ENCODE measurements at places on chromosomes 7 and 10. TPM values are rescaled to one million over a fixed set of nuclear protein-coding genes. Genes with fewer than 3 reads are reported as not detected.

The LRRC18 gene
- not detected for total RNA-seq

The SPDYE1 gene
- not detected for total RNA-seq

The LRRD1 gene
- total RNA-seq: 0.30 TPM

The KDM7A gene
- 15.4 TPM for total RNA-seq

The SEPTIN7 gene
- total RNA-seq: 155 TPM

The MYOZ1 gene
- 51.0 TPM for total RNA-seq

The DLG5 gene
- total RNA-seq: 20.4 TPM

The TSPAN12 gene
- 55.8 TPM for total RNA-seq

The CCDC126 gene
- 9.4 TPM for total RNA-seq

The IDI2 gene
- 0.24 TPM for total RNA-seq

The CYP3A4 gene
- not detected for total RNA-seq

The ZNF365 gene
- total RNA-seq: 3.6 TPM

The GIMAP1 gene
- total RNA-seq: 5.6 TPM

The RAB19 gene
- total RNA-seq: not detected

The GNG11 gene
- total RNA-seq: 18.2 TPM

The TMEM270 gene
- total RNA-seq: not detected

The WEE2 gene
- total RNA-seq: not detected

The MOGAT3 gene
- not detected for total RNA-seq

The ZPBP gene
- not detected for total RNA-seq

The RBP3 gene
- not detected for total RNA-seq

The SPDYE9 gene
- not detected for total RNA-seq

The ZMYND11 gene
- 61.1 TPM for total RNA-seq

The NAMPT gene
- total RNA-seq: 194 TPM

The COL26A1 gene
- total RNA-seq: not detected

The CYP2C19 gene
- not detected for total RNA-seq

The PNLIPRP2 gene
- not detected for total RNA-seq

The HOXA5 gene
- 0.96 TPM for total RNA-seq

The MET gene
- total RNA-seq: 17.5 TPM

The AGMO gene
- 0.48 TPM for total RNA-seq

The PSD gene
- total RNA-seq: 2.2 TPM

The IFIT1B gene
- total RNA-seq: not detected

The CYP3A7 gene
- total RNA-seq: 2.0 TPM

The CNPY1 gene
- not detected for total RNA-seq

The C7orf57 gene
- total RNA-seq: not detected

The TYW1B gene
- 3.5 TPM for total RNA-seq

The KBTBD2 gene
- 22.4 TPM for total RNA-seq

The CPA1 gene
- not detected for total RNA-seq

The NPSR1 gene
- total RNA-seq: not detected

The SOSTDC1 gene
- 2.1 TPM for total RNA-seq

The KIAA1549 gene
- total RNA-seq: 1.4 TPM

The HELLS gene
- 0.55 TPM for total RNA-seq

The CSGALNACT2 gene
- 14.9 TPM for total RNA-seq

The CPED1 gene
- total RNA-seq: 13.8 TPM

The TEX47 gene
- not detected for total RNA-seq

The CHST12 gene
- 15.0 TPM for total RNA-seq

The ACTR3C gene
- 3.2 TPM for total RNA-seq

The AKR1D1 gene
- total RNA-seq: not detected

The CALCR gene
- not detected for total RNA-seq
